ENCODE measurements at places on chromosomes 3 and 15.
A peak's percentile ranks its signal among the peaks of the same experiment; 100 is the strongest.

- no peak for DNase-seq
Observed at GRCh38 chr15:70299931-70300869, 202.5 kb upstream of the TLE3 start.

DNA sequence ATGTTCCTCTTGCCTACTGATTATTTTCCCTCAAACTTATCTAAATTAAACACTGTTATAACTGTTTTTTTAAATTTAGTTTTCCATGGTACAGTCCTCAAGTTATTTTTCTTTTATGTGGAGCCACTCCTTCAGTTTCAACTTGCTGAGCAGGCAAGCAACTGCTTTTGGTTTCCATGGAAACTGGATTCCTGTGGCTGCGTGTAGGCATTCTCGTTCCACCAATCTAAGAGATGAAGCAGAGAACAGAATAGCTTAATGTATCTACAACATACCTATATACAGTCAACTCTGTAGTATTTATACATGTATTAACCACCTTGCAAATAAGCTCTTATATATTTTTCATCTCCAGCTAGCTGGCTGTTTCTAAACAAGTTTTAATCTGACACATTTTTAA, 25.8 kb upstream of the ANXA2 start:
- peak; percentile 81 for DNase-seq

GRCh38 chr3:149609595-149609994, 48.2 kb downstream of the WWTR1 start:
- DNase-seq = no peak

DNA sequence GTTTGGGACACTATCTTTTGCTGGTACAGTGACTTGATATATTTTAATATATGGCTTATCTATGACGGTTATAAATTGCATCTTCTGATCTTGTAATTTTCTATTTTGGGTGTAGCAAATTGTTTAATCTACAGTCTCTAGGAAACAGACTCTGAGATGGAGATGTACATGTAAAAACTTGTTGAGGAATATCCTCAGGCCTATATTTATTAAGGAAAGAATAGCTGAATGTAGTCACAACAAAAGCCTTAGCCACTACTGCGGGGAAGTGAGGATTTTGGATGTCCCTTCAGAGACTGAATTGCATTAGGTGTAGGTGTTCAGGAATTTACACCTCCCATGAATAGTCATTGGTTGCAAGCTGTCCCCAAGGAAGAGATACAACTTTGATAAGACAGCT, 13.8 kb upstream of the OR5K3 start:
- DNase-seq = no peak

GRCh38 chr3:9778143-9779074, 8.7 kb upstream of the CAMK1 start:
- no peak for DNase-seq

GRCh38 chr3:60673123-60673522, 578.1 kb downstream of the FHIT start:
- no peak for DNase-seq

DNA sequence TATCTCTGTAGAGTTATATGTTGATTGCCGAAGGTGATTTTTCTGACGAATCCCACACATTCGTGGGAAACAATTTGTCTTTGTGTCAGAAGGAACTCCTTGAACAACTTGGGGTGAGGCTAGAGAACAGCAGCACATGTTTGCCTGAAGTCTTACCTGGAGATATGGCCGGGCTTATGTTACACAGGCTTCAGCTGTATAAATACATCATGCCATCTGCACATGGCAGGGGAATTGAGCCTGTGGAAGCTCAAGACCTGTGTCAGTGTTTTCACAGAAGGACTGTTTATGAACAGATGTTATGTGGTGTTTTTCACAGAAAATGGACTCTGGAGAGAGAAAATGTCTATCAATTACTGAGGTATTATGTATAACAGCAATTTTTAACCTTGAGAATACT, 203.6 kb upstream of the MDFIC2 start:
- no peak for DNase-seq

- no peak for DNase-seq
Observed at GRCh38 chr15:32682977-32683630, 34.7 kb upstream of the GREM1 start.

GRCh38 chr15:40633178-40633577, 39.1 kb downstream of the KNL1 start:
- peak; percentile 3 for DNase-seq

DNA sequence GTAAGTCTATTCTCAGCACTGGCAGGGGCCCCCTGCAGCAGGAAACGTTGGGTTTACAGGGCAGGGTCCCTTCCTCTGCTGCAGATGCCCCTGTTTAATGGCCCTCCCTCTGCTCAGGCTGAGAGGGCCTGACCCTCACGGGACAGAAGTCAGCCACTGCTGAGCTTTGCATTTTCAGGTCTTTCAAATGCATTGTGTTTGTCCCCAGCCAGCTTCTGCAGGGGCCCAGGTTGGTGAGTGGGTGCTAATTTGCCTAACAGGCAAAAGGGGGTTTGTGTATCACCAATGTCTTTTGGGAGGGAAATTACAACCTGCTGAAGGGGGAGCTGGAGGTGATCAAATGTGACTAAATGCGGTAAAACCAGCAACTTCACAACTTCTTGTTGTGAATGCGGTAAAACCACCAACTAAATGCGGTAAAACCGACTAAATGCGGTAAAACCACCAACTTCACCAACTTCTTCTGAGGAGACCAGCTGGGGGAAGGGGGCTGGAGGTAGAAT, 44.8 kb upstream of the UBE2E1 start:
- no peak for DNase-seq

GRCh38 chr15:63194880-63195568, 5.6 kb downstream of the RAB8B start:
- DNase-seq = no peak

GRCh38 chr3:14522768-14523167, 17.4 kb downstream of the GRIP2 start:
- DNase-seq = no peak

DNA sequence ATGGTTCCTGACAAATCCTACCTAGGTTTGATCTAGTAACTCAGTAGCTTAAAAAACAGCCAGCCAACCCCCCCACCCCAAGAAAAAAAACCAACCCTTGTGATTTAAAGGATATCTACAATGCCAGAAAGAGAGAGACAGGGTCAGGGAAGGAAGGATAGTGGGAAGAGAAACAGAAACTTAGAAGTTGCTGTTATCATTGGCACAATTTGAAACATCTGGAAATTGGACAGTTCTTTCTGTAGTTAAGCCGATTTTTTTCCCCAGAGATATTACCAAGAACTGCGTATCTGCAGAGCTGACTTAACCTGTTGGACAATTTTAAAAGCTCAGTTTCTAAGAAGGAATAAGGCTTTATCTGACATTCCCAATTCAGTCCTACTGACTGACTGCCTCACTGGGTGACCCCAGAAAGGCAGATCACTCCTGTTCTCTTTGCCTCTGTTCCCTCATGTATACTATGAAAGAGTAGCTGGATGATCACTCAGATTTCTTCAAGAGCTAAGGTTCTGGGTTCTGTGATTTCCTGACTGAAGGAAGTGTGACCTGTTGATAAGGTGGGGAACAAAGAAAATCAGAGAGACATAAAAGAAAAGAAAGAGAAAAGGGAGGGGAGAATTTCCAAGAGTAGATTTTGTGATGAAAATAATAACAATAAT, 128.3 kb downstream of the MAP2K5 start:
- no peak for DNase-seq

- DNase-seq = peak; percentile 8
Observed at GRCh38 chr3:47475029-47475569, 642 bp downstream of the SCAP start.

DNA sequence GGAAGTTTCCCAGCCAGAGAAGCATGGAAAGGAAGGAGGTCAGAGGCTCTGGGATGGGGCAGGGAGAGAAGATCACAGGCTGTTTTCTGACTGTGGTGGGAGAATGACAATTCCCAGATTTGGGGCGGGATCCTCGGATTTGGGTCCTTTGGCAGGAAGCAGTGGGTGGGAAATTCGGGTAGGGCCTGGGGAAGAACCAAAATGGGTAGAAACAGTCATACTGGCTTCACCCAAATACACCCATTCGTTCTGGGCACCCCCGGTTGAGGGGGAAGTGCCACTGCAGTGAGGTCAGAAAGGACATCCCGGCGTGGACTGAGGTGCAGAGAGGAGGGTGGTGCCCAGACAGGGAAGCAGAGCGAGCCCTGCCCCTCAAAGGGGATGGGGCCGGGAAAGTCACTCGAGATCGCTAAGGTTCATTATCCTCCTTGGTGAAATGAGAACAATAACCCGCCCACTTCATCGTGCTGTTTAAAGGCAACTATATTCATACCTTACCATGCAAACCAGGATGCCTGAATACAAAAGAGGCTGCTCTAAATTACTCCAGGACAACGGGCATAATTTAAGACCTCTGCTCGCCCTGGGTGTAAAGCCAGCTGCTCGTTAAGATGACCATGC, 28.8 kb downstream of the TNK2 start:
- DNase-seq = no peak

DNA sequence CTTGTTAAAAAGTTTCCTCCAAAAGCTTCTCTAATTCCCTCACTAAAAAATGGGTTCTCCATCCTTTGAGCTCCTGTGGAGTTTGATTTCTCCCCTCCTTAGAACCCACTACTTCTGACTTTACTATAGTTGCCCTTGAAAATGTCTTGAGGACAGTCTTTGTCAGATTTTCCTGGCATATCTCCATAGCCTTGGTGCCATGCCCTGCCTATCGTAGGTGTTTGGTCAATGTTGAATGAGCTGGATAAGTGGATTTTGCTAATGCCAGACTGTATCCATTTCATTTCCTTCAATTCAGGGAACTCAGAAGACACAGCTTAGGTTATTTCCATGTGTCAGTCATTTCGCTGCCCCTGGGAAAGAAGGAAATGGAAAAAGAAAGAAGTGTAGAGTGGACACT, 40.6 kb downstream of the TMEM266 start:
- no peak for DNase-seq

GRCh38 chr15:59105854-59106253, 908 bp downstream of the CCNB2 start:
- no peak for DNase-seq

DNA sequence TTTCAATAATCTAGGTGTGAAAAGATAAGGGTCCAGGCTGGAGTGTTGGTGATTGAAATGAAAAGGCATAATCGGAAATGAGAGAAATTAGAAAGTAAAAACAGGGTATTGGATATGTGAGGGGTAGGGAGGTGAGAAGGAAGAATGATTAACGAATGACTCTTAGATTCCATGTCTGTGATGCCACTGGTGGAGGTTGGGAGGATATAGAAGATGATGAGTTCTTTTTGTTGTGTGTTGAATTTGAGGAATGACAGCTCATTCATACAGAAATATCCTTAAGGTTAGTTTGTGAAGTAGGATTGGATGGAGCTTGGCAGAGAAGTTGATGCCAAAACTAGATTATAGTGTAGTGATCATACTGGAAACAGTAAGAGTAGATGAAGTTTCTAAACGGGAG, 72.2 kb upstream of the CCNL1 start:
- DNase-seq = no peak

- no peak for DNase-seq
Observed at GRCh38 chr15:65824941-65825544, 33.0 kb upstream of the DENND4A start.

DNA sequence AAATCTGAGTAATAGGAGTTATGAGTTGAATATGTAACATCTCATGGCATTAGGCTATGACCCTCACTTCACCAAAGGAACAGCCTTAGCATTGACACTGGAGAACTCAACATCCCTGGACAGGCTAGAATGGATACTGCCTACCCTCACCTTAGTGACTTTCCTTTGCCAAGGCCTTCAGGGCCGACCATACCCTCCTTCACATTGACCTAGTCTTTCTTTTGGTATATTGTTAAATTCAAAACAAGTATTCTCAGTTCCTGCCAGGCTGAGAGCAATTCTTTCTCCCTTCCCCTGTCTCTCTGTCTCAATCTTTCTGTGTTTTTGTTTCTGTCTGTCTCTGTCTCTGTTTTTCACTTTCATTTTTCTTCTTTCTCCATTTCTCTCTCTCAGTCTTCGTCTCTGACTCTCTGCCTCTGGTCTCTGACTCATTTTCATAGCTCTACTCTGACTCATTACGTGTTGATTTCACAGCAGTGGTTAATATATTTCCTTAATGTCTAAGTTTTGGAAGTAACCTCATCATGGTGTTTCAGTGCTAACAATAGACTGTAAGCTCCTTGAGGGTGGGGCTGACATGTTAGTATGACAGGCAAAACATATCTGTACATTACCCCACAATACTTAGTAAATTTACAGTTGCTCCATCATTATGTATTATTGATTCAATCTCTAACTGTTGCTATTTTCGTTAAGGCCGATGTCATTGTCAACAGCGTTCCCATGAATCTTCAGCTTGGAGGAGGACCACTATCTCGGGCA, 32.5 kb downstream of the PARP15 start:
- DNase-seq = peak; percentile 79

GRCh38 chr3:53238051-53238850, 17.6 kb downstream of the TKT start:
- DNase-seq = peak; percentile 97

GRCh38 chr3:28320981-28321380, 27.5 kb upstream of the ZCWPW2 start:
- no peak for DNase-seq

DNA sequence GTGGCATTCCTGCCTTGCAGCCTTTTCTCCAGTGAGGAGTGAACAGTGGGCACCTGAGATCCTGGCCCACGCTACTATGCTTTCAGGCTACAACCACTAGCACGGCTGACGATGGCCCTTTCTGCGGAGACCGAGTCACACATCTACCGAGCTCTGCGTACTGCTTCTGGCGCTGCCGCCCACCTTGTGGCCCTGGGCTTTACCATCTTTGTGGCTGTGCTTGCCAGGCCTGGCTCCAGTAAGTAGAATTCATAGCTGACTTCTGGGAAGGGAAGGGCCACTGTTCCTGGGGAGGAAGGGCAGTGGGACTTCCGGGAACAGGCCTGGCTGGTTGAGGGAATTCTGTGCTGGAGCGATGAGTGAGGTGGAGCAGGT, 648 bp downstream of the CYB561D2 start:
- DNase-seq = no peak

DNA sequence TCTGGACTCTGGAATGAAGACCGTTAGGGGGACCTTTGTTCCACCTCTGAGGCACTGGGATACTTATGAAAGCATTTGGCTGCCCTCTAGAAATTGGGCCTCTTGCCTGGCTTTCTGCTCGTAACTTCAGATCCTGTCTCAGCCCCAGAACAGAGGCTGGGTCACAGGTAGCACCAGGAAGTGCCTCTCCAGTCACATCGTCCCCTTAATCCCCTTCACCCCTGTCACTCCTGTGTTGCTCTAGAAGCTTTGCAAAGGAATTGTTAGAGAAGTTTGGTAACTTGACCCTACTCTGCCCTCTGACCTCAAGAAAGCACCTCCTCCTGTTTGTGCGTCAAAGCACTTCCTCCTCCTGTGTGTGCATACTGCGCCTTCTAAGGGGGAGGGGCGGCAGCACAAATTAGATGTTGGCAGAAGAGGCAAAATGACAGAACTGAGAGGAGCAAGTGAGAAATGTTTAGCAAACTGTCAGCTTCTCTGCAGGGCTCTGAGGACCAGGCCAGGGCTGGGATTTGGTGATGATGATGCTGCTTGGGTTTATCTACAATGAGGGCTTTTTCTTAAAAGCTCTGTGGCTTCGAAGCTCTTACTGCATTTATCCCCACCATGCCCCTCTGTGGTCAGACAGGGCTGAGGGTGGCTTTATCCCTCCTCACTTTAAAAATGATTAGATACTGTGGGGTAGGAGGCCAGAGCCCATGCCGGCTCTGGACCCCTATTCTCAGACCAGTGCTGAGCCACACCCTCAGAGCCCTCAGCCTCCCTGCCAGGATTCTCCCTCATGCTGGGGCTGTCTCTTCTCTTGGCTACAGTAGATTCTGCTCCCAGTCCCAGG, 76.2 kb downstream of the LARS2 start:
- DNase-seq = no peak

Data from A172 (cell line).